Right kidney (tissue), 9 donors: ENCODE measurements at places on chromosomes 6 and 20.
A peak's percentile ranks its signal among the peaks of the same experiment; 100 is the strongest.

GRCh38 chr6:52500238-52501129 lies 76.4 kb downstream of the TRAM2 start:
- DNase-seq = no peak

DNA sequence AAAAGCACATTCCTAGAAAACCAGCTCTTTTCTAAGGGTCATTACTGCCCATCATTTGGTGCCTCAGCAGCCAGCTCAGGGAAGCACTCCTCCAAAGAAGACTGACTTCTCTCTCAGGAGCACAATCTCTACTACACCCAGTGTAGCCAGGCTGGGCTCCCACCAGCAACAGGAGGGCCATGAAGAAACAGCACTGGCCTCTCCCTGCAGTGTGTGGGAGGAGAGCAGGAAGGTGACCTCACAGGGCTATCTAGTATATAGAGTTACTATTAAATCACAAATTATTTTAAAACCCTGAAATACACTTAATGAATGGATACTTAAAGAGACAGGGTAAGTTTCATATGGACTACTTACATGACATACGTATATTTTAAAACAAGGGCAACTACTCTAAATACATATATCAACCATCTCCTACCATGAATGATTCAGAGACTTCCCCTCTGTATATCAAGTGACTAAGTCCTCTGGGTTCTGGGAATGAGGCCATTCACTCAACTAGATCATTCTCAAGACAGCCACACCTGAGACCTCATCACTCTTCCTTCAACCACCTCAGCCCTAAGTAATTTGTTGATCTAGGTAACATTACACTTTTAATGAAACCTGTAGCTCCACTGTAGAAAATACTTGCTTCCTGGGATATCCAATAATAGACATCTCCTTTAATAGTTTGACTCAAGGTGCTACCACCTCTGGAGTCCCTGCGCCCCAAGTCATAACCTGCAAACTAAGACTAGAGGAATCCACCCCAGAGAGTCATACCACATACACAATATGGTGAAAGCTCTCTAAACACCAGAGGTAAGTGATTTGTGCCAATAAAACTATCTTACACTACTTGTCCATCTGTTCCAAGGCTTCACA lies 25.2 kb downstream of the TBX18 start:
- no peak for DNase-seq

GRCh38 chr6:142395768-142396231 lies 94.0 kb downstream of the ADGRG6 start:
- DNase-seq = no peak

GRCh38 chr6:70028926-70029325 lies 162.6 kb downstream of the COL19A1 start:
- no peak for DNase-seq

DNA sequence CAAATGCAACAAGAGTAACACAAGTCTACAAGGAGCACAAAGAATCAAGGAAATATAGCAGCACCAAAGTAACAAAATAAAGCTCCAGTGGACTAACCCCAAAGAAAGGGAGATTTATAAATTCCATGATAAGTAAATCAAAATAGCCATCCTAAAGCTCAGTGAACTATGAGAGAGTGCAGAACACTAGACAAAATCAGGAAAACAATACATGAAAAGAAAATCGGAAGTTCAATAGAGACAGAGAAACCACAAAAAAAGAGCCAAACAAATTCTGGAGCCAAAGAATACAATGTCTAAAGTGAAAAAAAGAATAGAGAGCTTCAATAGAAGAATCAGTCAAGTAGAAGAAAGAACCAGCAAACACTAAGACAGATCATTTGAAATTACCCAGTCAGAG lies 247.3 kb upstream of the TENT5A start:
- DNase-seq = no peak

- peak; percentile 44 for DNase-seq
These were observed 15.9 kb downstream of the GPR31 start for GRCh38 chr6:167141667-167142432.
